ENCODE measurements at places on chromosomes 3 and 15. TPM values are rescaled to one million over a fixed set of nuclear protein-coding genes. Genes with fewer than 3 reads are reported as not detected.

SAMMSON gene
- total RNA-seq, result not detected

TRMT10C gene
- total RNA-seq, result 25.0 TPM

VEPH1 gene
- total RNA-seq, result 23.2 TPM

KCNMB3 gene
- 1.8 TPM for total RNA-seq

CD200R1 gene
- total RNA-seq, result under 0.01 TPM

CYP1A2 gene
- not detected for total RNA-seq

CTXN2 gene
- not detected for total RNA-seq

DUOXA2 gene
- total RNA-seq, result not detected

POC1A gene
- total RNA-seq, result 1.8 TPM

FAM227B gene
- total RNA-seq, result 6.2 TPM

CCRL2 gene
- total RNA-seq, result 0.88 TPM

C3orf49 gene
- not detected for total RNA-seq

BCL2A1 gene
- 0.29 TPM for total RNA-seq

LRRFIP2 gene
- total RNA-seq, result 45.1 TPM

ACP3 gene
- under 0.01 TPM for total RNA-seq

CSPG5 gene
- total RNA-seq, result under 0.01 TPM

DPPA2 gene
- not detected for total RNA-seq

DLEC1 gene
- 0.29 TPM for total RNA-seq

GATA2 gene
- 0.88 TPM for total RNA-seq

ATP13A5 gene
- not detected for total RNA-seq

GPR62 gene
- not detected for total RNA-seq

STARD9 gene
- total RNA-seq, result 9.4 TPM

ZNF639 gene
- total RNA-seq, result 51.8 TPM

SCG3 gene
- total RNA-seq, result not detected

GOLGA8Q gene
- total RNA-seq, result 0.36 TPM

CCDC191 gene
- total RNA-seq, result 4.0 TPM

Measured in osteoblast (primary cell).